Left lung (tissue), 14 donors: ENCODE measurements at places on chromosomes 4 and X. TPM values are rescaled to one million over a fixed set of nuclear protein-coding genes. Genes with fewer than 3 reads are reported as not detected.

DNA sequence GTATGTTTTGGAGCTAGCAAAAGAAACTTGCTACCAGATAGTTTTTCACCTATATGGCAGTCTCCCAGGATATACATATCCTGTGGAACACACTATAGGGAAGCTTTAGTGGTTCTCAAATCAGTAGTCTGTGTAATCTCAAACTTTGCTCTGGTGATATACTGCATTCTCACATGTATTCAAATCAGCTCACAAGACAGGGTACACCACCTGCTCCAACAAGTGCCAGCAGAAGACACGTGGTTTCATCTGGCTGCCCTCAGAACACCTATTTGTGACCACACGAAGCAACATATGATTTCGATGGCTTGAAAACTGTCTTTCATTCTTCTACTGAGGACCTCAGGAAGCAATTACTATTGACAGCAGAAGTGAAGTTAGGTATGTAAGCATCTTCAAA lies 37.7 kb downstream of the BCLAF3 start:
- H3K4me3 ChIP-seq = no peak overlapping the region
- H3K36me3 ChIP-seq = no peaks in the 10 kb centered on the region
- no peak overlapping the region for H3K27ac ChIP-seq
- DNase-seq = no peak

DNA sequence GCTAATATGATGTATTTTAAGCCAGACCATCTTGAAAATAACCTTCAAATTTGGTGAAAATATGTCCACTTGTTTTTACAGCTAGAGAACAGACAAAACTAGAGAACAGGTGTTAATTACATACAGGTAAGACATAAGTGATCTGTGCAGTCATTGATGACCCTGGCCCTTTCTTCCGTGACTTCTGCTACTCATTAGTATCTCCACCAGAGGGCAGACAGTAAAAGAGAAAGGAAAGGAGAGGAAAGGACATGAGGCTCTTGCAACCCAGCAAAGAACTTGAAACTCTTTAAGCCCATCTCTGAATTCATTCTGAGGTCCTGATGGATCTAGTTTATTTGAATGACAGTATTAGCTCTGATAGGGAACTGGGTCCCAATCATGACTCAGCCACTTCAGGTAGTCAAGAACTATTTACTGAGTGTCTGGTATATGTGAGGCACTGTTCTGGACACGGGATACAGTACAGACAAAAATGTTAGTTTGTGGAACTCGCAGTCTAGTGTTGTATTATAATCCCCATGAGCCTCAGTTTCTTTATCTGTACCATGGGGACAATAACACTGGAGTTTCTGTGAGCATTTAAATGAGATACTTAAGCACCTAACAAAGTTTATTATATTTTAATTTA lies 121.0 kb upstream of the TEX13D start:
- no peaks in the 10 kb centered on the region for H3K4me1 ChIP-seq
- no peak overlapping the region for H3K4me3 ChIP-seq
- H3K36me3 ChIP-seq = no peaks in the 10 kb centered on the region
- no peak for DNase-seq
- H3K27me3 ChIP-seq = no peaks in the 10 kb centered on the region

DNA sequence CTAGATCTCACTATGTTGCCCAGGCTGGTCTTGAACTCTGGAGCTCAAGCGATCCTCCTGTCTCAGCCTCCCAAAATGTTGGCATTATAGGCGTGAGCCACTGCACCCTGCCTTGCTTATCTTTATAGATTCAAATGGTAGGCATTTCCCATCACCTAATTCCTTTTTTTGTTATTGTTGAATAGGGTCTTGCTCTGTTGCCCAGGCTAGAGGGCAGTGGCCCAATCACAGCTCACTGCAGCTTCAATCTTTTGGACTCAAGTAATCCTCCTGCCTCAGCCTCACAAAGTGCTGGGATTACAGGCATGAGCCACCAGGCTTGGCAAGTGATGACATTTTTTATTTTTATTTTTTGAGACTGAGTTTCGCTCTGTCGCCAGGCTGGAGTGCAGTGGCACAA lies 16.7 kb upstream of the WDR45 start:
- no peak overlapping the region for H3K4me3 ChIP-seq
- no peaks in the 10 kb centered on the region for H3K36me3 ChIP-seq
- H3K27me3 ChIP-seq = no peaks in the 10 kb centered on the region
- peaks cover 2% of the 10 kb centered on the region for H3K4me1 ChIP-seq
- no peak for DNase-seq

DNA sequence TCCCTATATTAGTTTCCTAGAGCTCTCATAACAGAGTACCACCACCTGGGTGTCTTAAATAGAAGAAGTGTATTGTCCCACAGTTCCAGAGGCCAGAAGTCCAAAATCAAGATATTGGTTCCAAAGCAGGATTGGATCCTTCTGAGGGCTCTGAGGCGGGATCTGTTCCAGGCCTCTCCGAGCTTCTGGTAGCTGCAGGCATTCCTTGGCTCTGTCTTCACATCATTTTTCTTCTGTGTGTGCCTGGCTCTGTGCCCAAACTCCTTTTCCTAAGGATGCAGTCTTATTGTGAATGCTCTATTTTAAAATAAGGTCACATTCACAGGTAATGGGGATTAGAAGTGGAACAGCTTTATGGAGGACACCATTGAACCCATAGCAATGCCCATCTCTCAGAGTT lies 253.7 kb upstream of the TAPT1 start:
- no peaks in the 10 kb centered on the region for H3K4me1 ChIP-seq
- no peak for DNase-seq
- no peak overlapping the region for H3K27ac ChIP-seq
- no peaks in the 10 kb centered on the region for H3K27me3 ChIP-seq

- DNase-seq = no peak
- no peaks in the 10 kb centered on the region for H3K4me1 ChIP-seq
- H3K27ac ChIP-seq = no peak overlapping the region
- H3K27me3 ChIP-seq = no peaks in the 10 kb centered on the region
- no peaks in the 10 kb centered on the region for H3K36me3 ChIP-seq
These were observed 137.9 kb downstream of the FAM13A start for GRCh38 chr4:88919056-88919455.

DNA sequence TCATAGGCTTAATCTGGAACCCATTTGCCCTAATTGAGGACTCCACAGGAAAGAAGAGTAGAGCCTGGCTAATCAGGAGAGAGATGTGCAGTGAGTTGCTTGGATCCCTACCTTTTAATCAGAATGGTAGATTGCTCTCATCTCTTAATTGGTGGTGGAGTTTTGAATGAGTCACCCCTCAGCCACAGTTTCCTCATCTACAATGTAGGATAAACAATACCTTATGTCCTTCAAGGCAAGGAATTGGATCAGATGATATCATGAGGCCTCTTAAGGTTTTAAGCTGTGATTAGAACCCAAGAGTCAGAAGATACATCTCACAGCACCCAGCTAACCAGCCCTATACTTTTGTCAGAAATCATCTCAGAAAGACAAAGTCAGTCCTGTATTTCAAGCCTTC lies 39.1 kb downstream of the PDGFRA start:
- H3K27me3 ChIP-seq = no peaks in the 10 kb centered on the region
- no peak for DNase-seq
- no peak overlapping the region for H3K4me3 ChIP-seq
- no peaks in the 10 kb centered on the region for H3K4me1 ChIP-seq
- no peaks in the 10 kb centered on the region for H3K36me3 ChIP-seq

DNA sequence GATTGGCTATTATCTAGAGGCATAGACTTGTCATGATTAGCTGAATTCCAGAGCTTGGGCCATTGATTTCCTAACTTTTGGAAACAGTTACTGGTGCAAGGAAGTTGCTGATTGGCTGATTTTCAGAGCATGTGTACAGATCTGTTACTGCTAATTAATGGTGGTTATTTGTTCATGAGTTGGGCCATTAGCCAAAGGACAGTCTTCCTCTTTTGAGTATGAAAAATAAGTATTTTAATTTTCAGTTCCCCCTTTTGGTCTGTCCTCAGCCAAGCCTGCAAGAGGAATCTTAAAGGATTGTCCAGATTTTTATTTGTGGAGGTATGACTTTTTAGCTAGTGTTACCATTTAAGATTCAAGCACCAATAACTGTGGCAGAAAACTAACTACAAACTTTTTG lies 7.0 kb upstream of the DSPP start:
- no peaks in the 10 kb centered on the region for H3K27me3 ChIP-seq
- H3K4me1 ChIP-seq = no peaks in the 10 kb centered on the region
- no peak overlapping the region for H3K4me3 ChIP-seq
- H3K27ac ChIP-seq = no peak overlapping the region

- H3K4me1 ChIP-seq = peaks cover 17% of the 10 kb centered on the region
- DNase-seq = no peak
- H3K4me3 ChIP-seq = no peak overlapping the region
- H3K27ac ChIP-seq = no peak overlapping the region
- no peaks in the 10 kb centered on the region for H3K36me3 ChIP-seq
These were observed 10.1 kb upstream of the RNF4 start for GRCh38 chr4:2458546-2459491.

DNA sequence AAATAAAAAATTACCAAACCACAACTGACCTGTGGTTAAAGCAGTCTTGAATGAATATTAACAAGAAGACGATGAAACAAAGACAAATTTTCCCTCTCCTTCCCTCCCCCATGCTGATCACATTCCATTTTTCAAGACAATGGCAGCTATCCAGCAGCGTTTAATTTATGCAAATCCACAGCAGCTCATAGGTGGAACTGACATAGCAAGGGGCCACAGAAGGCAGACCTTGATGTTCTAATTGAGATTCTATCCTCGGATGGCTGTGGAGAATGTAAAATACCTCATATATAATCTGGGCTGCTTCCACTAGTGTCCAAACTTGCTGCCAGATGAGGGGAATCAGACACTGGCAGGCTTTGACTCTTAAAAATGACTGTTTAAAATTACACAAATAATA lies 211.5 kb downstream of the CHRDL1 start:
- H3K4me3 ChIP-seq = no peak overlapping the region
- peaks cover 4% of the 10 kb centered on the region for H3K27me3 ChIP-seq
- no peak overlapping the region for H3K27ac ChIP-seq
- H3K36me3 ChIP-seq = no peaks in the 10 kb centered on the region
- DNase-seq = no peak

DNA sequence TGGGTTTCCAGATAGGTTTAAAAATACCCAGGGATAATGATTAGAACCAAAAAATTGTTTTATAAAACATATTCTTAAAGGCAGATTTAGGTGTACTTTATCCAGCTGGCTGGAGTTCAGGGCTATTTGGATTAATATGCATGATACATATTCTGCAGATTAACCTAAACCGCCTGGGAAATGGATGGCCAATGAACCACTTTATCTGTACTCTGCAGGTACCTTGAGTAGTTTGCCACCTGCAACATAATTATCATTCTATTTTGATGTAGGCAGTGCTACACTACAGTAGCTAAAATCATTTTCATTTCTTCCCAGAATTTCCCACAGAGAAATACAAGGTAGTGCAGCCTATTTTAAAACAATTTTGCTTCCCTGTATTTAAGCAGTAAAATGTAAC lies 683.2 kb upstream of the GNPDA2 start:
- no peak overlapping the region for H3K4me3 ChIP-seq
- no peaks in the 10 kb centered on the region for H3K27me3 ChIP-seq
- no peak overlapping the region for H3K27ac ChIP-seq

DNA sequence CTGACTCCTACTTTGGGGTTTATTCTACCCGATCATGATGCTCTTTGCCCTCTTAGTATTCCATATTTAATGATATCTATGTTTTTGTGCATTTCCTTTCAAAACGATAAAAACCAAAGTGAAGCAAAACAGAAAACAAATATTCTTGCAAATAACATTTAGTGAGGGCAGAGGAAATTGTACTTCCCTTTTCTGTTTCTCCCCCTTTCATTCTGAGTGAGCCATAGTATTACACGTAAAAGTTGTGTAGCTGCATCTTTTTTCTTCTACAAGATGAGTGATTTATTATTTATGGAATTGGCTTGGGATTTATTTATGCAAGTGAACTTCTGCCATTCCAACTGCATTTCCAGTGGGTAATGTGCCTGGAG lies 109.9 kb downstream of the AFF2 start:
- H3K4me3 ChIP-seq = no peak overlapping the region
- H3K36me3 ChIP-seq = no peaks in the 10 kb centered on the region

DNA sequence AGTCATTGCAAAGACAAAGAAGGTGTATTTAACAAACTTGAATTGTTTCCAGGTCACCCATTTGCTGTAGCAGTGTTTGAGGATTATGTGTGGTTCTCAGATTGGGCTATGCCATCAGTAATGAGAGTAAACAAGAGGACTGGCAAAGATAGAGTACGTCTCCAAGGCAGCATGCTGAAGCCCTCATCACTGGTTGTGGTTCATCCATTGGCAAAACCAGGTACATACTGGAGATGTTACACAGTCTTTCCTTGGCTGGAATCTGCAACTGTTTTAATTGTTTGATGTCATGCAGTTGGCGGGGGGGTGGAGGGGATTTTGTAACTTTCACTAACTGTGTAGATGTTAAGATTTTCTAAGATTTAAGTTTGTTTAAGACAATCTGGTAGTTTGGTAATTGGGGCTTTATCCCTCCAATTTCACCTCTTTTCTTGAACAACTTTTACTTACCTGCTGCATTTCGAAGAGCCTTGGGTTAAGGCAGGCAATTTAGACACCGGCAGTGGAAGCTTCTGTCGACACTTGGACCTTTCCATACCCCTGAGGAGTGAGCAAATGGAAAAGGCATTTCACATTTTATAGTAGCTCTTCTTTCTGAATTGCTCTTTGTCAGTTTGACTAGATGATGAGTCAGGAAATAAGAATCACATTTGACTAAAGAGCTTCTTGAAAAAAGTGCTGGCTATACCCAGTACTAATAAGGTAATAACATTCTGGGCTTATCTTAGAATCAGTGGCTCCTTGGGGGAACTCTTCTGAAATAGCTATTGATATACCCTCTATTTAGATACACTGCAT lies 67.4 kb downstream of the EGF start:
- no peaks in the 10 kb centered on the region for H3K36me3 ChIP-seq
- H3K4me3 ChIP-seq = no peak overlapping the region
- DNase-seq = no peak
- H3K27ac ChIP-seq = no peak overlapping the region
- no peaks in the 10 kb centered on the region for H3K27me3 ChIP-seq

DNA sequence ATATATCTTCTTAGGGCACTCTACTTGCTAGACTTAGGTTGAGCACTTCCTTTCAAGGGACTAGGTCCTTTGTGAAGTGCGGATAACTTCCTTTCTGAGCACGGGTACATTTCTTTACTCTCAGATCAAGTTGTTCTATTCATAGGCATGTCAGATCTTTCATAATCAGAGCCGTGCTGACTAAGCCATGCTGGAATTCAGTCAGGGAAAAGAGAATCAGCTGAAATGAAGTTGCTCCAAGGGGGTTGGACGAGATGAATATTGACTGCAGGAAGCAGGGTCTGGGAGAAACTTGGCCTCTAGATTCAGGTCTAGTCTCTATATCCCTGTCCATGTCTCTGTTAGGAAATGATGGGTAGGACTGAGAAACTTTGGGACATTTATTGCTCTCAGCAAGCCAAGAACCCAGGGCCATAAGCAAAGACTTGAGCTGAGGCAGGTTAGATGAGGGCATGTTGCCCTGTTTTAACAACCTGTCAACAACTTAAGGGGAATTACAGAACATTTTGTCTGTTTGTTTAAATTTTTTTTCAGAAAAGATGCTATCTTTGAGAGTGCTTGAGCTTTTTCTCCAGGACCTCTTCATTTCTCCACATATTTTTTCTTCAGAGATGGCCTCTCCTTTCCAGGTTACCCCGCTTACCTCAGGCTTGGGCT lies 28.3 kb downstream of the AREG start:
- H3K36me3 ChIP-seq = no peaks in the 10 kb centered on the region
- peak overlapping the region; percentile 29 for H3K27ac ChIP-seq

The PROM1 gene
- 11.2 TPM for total RNA-seq

The TMSB15C gene
- total RNA-seq = 2.8 TPM

The CCNB3 gene
- 0.58 TPM for total RNA-seq

The MAGEA12 gene
- not detected for total RNA-seq

The CENPVL2 gene
- total RNA-seq = not detected

The ARHGEF6 gene
- total RNA-seq = 11.9 TPM

The DCLK2 gene
- 5.2 TPM for total RNA-seq

The XAGE5 gene
- not detected for total RNA-seq
